Left hindlimb (tissue), 1 donor: ENCODE measurements at places on chromosomes 6 and 20.

DNA sequence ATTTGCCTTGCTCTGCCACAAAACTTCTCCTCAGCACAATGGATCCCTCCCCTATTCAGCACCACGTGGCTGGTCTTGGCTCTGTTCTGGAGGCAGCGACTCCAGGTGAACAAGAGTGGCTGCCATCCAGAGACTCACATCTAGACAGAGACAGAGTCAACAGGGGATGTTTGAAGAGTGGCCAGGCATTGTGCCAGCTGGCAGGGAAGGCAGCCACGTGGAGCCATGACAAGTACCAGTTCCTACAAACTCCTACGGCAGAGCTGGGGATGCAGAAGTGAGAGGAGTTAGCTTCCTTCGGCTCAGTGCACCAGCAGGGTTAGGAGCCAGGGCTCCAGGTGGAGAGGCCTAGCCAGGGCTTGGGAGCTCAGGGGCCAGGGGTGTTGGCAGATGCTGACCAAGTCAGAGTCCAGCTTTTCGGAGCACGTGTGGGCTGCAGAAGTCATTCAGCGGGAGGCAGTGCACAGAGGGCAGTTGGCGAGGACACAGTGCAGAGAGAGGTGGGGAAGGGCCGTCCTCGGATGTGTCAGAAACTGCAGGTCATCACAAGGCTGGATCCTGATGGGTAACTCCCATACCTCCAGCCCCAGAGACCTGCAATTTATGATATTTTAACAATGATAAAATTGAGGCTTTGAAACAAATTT lies 171.7 kb upstream of the PDE10A start:
- peak; percentile 73 for DNase-seq

- peak; percentile 11 for DNase-seq
These were observed 81.4 kb downstream of the DLL1 start for GRCh38 chr6:170209354-170210025.

GRCh38 chr6:69888482-69889233 lies 22.3 kb downstream of the COL19A1 start:
- no peak for DNase-seq

DNA sequence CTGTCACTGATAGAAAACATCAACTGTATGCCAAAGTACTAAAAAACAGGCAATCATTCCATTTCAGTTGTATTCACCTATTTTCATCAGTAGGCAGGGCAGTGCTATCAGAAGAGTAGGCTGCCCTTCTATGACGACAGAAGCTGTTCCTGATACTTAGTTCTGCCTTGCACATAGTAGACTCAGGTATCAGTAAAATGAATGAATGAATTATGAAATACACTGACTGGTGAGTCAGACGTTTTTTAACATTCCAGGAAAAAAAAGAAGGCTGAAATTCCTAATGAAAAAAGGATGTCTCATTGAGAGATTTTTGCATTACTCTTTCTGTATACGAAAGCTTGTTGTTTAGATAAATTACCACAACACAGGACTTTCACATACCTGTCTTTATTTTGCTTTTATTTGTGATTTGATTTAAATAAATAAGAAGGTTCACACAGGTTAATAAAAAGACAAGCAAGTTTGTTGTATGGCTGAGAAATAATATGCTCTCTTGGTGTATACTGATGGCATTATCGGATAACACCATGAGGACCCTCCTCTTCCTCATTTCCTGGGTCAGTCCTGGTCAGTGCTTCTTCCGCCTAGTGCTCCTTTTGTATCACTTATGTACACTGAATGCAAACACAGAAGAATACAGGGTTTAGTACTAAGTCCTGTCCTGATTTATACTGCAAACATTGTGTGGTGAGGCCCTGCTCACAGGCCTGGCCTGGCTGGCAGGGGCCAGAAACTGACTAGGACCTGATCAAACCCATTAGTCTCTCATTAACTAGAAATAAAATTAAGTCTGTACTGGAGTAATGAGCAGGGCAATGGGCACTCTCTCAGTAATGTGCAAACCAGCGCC lies 39.4 kb upstream of the SPDEF start:
- DNase-seq: no peak

GRCh38 chr20:61487346-61487996 lies 235.4 kb downstream of the CDH4 start:
- no peak for DNase-seq

DNA sequence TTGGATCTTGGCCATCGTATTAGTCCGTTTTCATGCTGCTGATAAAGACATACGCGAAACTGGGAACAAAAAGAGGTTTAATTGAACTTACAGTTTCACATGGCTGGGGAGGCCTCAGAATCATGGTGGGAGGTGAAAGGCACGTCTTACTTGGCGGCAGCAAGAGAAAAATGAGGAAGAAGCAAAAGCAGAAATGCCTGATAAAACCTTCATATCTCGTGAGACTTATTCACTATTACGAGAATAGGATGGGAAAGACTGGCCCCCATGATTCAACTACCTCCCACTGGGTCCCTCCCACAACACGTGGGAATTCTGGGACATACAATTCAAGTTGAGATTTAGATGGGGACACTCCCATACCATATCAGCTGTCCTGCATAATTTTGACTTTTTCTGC lies 20.1 kb upstream of the REPS1 start:
- DNase-seq: no peak

DNA sequence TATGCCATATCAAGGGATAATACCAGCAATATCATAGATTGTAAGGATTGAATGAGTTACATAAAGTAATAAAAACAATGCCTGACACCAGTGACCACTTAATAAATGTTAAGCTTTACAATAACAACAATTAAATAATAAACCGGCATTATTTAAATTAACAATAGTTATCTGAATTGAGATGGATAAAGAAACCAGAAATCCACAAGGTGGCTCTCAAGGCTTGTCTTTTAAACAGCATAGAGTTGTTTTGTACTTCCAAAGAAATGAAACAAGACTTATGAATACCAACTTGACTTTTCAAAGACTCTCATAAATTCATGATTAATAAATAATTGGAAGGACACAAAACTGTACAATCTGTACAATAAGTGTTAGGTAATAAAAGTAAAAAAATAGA lies 203.1 kb downstream of the ASCC3 start:
- no peak for DNase-seq

GRCh38 chr6:47438481-47439347 lies 38.9 kb upstream of the CD2AP start:
- DNase-seq: no peak

GRCh38 chr6:3455147-3455568 lies 1.7 kb downstream of the SLC22A23 start:
- no peak for DNase-seq

DNA sequence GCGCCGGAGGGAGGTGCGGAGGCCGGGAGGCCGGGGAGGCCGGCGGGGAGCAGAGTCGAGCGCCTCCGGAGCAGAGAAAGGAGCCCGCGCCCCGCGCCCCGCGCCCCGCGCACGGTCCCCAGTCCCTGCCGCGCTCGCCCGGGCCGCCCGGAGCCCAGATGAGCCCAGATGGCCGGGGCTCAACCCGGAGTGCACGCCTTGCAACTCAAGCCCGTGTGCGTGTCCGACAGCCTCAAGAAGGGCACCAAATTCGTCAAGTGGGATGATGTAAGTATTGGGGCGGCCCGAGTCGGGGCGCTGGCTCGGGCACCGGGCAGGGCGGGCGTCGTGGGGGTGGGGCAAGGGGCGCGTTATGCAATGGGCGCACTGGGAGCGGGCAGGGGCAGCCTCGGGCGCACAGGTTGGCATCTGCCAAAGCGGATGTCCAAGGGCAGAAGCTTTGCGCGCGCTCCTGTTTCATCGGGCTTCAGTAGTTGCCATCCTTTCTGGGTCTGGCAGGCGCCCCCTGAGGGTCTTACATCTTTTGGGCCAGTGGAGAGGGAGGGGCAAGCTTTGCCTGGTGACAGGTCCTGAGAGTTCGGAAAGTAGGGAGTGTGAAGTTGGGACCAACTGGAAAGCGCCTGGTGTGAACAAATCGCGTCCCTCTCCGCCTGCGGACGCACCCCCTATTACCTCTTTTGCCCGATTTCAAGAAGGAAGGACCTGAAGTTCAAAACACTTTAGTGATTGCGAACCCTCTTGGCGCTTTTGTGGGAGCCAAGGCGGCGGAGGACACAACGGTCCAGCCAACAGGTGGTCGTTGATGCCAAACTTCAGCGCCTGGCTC lies 631 bp downstream of the PLCB1 start:
- peak; percentile 65 for DNase-seq

DNA sequence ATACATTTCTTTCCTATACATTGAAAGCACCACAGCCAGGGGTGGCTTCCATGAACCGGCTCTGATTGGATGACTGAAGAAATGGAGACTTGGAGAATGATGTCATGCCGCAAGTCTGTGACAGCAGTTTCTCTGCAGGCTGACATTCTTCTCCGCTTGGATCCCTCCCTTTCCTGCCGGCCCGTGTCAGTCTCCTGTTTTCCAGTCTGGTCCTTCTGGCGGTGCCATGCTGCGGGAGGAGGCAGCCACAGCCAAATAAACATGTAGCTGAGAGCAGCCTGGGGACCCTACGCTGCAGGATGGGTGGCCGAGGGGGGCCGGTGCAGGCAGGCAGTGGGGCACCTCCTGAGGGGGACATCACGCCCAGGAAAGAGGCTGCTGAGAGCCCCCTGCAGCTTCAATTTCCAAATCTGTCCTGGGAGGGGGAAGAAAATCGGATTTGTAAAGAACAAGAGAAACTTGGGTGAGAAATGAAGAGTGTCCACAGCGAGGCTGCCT lies 178.0 kb downstream of the TAF4 start:
- peak; percentile 17 for DNase-seq

DNA sequence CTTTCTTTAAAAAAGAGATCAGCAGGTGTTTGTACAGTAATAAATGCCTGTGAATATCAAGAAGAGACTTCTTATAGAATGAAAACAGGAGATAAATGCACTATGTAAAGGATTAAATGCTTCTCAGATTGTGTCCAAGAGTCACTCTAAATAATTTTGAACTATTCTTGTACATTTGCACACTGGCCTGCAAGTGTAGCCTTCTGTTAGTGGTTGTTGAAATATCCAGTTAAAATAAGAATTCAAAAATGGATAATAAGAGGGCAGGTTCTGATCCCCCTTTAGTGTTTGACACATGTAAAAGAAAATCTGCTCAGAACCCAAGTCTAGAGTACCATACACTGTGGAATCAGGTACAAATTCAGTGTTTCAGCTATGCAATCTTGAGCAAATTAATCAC lies 91.9 kb downstream of the BCAS1 start:
- no peak for DNase-seq

- DNase-seq: no peak
These were observed 51.5 kb downstream of the COL19A1 start for GRCh38 chr6:69917834-69918233.

DNA sequence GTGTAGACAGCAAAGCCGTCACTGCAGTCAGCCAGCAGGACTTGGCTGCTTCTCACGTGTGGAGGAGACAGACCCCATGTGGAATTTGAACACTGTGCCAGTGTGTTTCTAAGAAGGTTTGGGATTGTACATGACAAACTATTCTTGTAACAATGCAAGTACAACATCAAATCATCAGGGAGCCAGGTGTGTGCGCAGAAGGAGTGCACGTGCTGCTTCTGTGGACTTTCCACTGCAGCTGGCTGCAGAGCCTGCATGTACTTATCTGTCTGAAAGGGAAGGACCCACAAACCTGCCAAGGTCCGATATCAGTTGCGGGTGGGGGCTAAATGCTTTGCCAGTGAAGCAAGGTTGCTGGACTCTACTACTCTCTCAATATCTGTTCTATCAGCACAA lies 211.6 kb downstream of the WDR27 start:
- DNase-seq: peak; percentile 62

- DNase-seq: no peak
These were observed 168.4 kb upstream of the AHI1 start for GRCh38 chr6:135665935-135666334.

- no peak for DNase-seq
These were observed 15.8 kb downstream of the SHPRH start for GRCh38 chr6:145948328-145948727.

- DNase-seq: no peak
These were observed 7.7 kb downstream of the DLK2 start for GRCh38 chr6:43447604-43448003.

DNA sequence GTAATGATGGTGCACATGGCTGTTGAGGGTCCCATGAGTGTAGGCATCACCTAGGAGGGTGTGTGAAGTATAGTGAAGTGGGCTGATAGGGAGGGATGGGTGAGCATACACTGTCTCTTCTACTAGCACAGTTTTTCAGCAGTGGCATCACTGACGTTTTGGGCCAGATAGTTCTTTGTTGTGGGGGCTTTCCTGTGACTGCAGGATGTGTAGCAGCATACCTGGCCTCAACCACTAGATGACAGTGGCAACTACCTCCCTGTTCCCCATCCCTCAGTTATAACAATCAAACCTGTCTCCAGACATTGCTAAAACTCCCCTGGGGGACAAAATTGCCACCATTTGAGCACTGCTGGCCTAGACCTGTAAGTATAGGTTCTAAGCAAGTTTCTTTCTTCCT lies 239.0 kb downstream of the FOXC1 start:
- no peak for DNase-seq

- no peak for DNase-seq
These were observed 1378.6 kb upstream of the DEFB115 start for GRCh38 chr20:29878777-29879442.

DNA sequence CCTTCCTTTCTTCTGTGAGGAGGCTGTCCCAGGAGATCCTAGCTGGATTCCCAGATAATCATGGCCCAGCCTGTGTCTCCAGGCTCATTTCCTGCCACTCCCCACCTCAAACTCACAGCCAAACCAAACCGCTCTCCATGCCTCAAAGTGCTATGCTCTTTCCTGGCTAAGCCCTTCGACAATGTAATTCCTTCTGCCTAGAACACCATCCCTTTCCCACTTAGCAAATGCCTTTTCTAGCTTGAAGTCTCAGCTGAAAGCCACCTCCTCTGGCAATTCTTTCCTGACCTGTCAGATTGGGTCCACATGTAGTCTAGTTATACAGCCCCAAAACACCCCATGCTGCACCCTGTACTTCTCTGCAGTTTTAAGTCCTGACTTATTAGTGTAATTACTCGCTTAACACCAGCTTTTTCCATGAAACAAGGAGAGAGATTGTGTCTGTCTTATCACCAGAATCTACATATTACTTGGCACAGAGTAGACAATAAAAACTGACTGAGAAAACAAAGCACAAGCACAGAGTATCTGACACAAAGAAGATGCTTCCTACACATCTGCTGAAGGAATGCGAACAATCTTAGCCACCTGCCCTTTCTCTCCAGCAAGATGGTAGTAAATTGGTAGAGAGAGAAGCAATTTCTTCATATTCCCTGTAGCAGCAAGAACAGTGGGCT lies 5.4 kb downstream of the TRIM26 start:
- peak; percentile 57 for DNase-seq

DNA sequence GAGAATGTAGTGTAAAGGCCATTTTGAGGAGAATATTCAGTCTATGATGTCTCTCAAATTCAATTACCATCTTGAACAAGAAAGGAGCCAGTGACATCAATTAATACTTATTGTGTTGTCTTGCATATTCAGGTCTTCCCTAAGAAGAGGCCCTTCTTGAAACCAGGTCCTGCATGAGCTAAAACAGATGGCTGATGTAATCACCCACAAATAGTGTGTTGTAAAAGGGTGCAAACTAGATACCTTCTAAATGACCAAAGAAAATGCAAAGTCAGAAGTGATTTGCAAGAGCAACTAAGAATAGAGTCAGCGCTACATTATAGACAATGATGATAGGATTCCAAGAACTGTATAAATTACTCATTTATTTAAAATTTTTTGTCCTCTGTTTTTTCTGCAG lies 97.0 kb downstream of the BTBD3 start:
- no peak for DNase-seq
